ENCODE measurements at places on chromosomes 5 and 9.

GRCh38 chr9:34377404-34377746 is 677 bp upstream of the MYORG start:
- no peak for DNase-seq

DNA sequence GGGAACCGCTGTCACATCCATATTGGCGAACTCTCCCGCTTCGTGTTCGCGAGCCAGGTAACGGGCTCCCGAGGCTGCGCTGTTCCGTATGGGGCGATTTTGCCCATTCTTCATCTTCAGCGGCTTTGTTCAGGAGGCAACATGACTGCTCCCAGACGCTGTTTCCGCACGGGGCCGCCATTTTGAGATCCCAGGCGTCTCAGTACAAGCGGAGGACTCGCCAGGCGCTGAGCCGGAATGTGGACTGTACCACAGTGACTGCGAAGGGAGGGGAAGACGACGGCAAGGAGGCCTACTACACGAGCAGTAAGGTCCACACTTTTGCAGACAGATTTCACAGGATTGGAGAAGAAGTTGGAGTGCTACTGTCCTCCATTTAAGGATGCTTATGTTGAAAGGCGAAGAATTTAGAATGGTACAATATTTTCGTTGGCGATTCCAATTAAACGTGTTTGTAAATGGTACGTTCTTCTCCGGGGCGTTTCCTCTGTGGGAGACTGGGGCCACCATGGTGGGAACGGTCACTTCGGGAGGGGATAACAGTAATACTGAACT is 41.6 kb upstream of the ZNF300 start:
- no peak for DNase-seq

DNA sequence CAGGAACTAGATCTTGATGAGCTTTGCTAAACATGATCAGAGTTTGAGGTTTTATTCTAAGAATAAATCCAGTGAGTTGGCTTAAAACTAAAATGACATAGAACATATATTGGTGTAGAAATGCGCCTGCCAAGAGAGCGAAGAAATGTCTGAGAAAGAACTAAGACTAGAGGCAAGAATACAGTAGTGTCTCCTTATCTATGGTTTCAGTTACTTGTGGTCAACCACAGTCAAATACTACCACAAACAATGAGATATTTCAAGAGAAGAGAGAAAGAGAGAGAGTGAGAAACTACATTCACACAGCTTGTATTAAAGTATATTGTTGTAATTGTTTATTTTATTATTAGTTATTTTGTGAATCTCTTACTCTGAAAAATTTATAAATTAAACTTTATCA is 254.4 kb upstream of the CDH10 start:
- DNase-seq = no peak

DNA sequence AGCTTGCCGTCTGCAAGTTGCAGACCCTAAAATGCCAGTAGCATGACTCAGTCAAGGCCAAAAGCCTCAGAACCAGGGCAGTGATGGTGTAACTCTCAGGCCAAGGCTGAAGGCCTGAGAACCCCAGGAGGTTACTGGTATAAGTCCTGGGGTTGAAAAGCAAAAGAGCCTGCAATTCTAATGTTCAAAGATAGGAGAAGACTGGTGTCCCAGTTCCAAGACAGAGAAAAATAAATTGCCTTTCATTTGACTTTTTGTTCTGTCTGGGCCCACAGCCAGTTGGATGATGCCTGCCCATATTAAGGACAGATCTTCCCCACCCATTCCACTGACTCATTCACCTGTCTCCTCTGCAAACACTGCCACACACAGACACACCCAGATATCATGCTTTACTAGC is 673.2 kb downstream of the CDH18 start:
- peak; percentile 83 for DNase-seq

- no peak for DNase-seq
These were observed 30.2 kb downstream of the ZFAND5 start for GRCh38 chr9:72334658-72335337.

DNA sequence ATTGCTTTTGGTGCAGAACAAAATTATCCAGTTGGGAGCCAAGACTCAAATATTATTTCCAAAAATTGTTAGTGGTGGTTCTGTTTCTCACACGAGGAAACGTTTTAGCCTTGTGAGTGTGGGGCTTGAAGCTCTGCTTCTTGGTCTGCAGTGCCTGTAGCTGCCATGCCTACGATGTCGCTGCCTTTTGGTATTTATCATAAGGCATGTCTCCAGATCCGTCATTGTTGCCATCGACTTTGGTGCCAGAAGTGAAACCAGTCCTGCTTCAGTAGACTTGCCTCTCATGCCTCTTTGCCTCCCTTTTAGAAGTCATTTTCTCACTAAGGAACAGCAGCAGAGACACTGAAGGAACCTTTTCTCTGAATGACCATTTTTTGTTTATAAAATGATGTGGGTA is 29.7 kb upstream of the CATSPER3 start:
- no peak for DNase-seq

DNA sequence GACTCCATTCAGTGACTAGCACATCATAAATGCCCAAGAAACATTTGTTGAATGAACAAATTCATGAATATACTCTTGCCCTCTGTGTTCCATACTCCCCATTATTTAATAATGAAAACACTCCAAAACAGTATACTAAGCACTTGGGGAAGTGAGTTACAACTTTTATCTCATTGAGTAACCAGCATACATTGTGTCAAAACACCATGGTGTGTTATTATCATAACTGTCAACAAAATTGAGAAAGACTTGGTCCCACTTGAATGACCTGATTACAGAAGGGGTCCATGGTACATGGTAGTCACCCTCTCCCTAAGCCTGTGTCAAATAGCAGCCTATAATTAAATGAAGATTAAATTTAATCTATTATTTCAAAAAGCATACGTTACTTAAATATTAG is 16.2 kb downstream of the ANKH start:
- DNase-seq = no peak

DNA sequence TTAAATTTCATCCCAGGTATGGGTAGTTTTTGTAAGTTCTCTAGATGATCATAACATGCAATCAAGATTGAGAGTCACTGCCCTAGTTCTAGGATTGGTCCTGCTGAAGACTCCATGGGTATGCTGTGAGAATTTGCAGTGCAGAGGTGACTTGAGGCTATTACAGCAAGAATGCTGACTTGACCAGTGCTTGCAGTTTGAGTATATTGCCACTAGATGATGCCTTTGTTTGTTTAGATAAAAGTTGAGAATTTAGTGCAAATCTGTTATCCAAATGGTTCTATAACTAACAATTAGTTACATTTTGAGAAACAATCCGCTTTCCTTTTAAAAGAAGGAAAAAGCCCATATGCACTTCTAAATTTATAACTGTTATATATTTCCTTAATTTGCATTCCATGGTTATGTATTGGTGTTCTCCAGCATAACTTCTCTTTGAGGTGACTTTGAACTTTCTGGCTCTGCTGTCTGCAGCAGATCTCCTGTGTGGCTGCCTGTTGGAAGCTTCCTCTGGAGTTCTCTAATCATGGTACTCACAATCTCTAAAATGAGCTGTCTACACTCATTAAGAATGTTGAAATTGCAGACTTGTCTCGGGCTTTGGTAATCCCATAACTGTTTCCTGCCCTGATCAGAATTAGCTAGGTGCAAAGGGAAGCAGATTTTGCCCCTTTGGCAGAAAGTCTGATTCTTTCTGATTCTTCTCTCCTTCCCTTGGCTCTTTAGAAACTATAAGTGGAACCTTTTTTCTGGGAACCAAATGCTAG is 24.9 kb downstream of the MELK start:
- DNase-seq = peak; percentile 26

- DNase-seq = peak; percentile 88
These were observed 2.5 kb downstream of the CENPP start for GRCh38 chr9:92328225-92328624.

GRCh38 chr9:93086447-93087224 is 9.4 kb upstream of the CARD19 start:
- DNase-seq = peak; percentile 7

- no peak for DNase-seq
These were observed 2.9 kb upstream of the CSF2 start for GRCh38 chr5:132070460-132071337.

- DNase-seq = no peak
These were observed 29.2 kb downstream of the CDKN2A start for GRCh38 chr9:21964925-21965385.

- no peak for DNase-seq
These were observed 59.9 kb downstream of the HABP4 start for GRCh38 chr9:96509848-96510247.

DNA sequence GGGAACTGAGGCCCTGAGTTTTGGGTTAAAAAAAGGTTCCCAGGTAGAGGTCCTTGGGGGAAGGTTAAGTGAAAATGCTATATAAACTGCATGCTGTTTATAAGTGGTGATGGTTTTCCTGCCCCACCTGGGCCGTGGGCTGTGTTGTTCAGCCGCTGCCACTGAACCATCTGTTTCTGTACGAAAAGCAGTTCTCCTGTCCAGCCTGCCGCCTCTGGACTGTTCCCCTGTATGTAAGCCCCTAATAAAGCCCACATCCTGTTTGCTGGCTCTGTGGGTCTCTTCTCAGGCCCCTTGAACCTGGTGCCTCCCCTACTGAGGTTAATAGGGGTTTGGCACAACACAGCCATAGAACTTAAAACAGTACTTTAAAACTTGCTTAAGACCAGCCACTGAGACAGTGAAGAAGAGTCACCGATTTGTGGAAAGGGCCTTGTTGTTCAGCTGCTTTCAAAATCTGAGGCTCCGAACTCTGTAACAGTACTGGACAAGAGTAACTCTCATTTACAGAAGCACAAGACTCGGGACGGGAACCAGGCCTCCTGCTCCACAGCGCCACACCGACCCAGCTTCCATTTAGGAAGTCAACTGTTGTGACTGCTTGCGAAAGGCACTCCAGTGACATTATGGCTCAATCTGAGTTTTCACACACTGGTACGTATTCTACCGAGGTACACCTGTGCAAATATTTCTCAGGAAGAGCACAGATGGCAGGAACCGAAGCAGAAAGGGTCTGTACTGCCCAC is 192.5 kb downstream of the CDK5RAP2 start:
- DNase-seq = peak; percentile 100

GRCh38 chr5:72841756-72842535 is 25.5 kb downstream of the TNPO1 start:
- DNase-seq = no peak

- DNase-seq = no peak
These were observed 7.2 kb downstream of the AIF1L start for GRCh38 chr9:131103535-131103934.

DNA sequence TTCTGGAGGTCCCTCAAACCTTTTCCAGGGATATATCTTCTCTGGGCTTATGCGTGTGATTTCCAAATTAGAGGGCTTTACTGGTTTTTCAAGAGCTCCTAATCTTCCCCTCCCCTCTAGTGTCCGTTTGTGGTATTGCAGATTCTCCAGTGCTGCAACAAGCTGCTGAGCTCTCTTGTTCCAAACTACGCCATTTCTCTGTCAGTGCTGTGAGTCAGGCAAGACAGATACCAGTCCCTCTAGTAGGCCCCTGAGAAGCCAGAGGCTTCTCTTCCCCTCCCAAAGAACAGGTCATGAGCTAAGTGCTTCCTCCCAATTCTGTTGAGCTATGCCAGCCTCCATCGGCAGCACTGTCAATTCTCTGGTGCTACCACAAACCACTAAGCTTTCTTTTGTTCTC is 149.5 kb downstream of the FANCC start:
- DNase-seq = peak; percentile 76

DNA sequence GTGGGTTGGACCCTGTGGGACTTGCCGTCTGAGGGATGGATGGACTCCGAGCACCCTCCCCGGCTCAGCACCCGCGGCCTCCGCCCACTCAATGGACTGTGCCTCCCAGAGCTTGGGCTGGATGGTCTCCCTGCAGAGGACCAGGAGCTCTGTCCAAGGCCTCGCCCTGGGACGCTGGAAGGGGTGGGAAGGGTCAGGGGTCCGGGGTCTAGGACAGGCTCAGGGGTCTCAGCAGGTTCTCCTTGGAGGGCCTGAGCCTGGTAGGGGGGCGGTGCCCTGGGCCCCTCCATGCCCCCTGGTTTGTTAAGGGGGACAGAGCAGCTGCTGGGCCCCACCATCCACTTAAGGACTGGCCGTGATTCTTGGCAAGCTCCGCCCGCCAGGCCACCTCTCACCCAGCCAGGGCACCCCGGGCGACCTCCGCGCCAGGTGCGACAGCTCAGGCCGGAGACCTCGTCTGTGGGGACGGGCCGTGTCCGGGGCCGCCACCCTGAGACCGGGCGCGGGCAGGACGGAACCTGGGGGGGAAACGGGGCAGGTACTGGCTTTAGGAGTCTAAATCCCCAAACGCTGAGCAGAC is 29.2 kb downstream of the EXOC3 start:
- peak; percentile 65 for DNase-seq

- DNase-seq = no peak
These were observed 61.4 kb upstream of the AFAP1L1 start for GRCh38 chr5:149210225-149210624.

DNA sequence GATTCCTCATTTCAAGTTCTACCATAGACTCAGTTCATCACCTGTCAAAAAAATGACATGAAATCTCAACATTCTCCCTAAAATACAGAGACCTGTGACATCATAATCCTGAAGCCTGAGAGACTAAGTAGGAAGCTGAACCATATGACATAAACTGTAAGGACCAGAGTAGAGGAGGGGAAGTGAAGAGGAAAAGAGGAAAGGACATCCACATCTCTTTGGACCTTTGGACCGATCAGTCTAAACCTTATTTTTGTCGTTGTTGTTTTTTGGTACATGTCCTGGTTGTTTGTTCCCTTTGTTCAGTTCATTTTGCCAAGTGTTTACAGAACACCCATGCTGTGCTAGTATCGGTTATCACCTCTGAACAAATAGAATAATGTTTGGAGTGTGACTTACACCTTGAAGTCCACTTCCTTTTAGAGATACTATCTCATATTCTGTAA is 41.9 kb downstream of the LURAP1L start:
- peak; percentile 50 for DNase-seq

GRCh38 chr5:173733831-173734501 is 117.5 kb upstream of the BOD1 start:
- no peak for DNase-seq

DNA sequence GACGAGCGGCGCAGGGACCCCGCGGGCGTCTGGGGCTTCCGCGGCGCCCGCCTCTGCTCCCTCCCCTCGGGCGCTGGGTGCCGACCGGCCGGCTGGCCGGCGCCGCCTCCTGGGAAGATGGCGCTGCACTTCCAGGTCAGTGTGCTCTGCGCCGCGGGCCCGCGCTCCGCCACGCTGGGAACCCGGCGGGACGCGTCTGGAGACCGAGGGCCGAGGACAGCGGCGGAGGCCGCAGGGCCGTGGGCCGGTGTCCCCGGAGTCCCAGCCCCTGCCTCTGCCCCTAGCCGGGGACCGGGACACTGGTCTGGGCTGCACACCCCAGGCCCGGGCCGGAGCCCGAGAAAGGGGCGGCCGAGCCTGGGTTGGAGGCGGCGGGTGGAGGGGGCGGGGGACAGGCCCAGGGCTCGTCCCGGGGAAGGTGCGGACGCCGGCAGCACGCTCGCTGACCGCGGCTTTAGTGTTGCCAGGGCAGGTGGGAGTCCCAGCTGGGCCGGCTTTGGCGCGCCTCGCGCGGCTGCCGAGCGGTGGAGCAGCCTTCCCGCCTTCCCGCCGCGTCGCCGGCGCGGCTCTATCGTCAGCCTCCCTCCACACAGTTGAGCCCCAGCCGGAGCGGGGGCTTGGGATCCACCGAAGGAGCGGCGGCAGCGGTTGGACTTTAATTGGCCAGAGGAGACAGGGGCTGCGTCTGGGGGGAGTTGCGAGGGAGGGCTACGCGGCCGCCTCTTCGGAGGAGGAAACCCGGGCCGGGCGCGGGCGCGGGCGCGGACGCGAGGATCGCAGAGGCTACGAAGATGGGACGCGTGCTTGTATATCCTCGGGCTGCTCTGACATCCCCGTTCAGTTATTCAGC is at the start of gene RANBP17:
Gene RANBP17, plus strand, starts transcription at position 102 of the 850 bp plus-strand sequence.
- peak; percentile 92 for DNase-seq

Measured in NCI-H69 (cell line).